ENCODE measurements at places on chromosomes 4 and X. TPM values are rescaled to one million over a fixed set of nuclear protein-coding genes. Genes with fewer than 3 reads are reported as not detected.

DNA sequence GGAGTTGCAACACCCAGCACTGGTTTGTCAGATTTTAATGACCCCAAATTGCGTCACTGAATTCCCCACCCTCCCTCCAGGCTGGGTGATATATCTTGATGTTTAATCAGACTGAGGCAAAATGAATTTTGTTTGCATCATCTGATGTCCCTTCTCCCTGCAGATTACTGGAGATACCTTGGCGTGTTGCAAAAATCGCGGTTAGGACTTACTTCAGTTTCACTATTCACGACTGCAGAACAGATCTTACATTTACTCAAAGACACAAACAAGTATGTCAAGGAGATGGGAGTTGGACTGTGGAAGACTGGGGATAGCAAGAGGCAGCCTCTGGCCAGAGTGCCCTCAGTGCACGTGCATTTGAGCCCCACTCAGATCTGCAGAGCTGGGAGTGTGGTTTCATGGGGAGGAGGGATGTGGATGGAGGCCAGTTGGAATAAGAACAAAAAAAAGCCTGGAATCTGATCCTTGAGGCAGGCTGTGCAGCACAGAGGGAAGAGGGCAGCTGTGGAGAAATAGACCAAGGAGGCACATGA lies 92.2 kb upstream of the MTM1 start:
- no peak for DNase-seq

GRCh38 chr4:189767941-189768340 lies 172.7 kb upstream of the FRG1 start:
- no peak for DNase-seq

DNA sequence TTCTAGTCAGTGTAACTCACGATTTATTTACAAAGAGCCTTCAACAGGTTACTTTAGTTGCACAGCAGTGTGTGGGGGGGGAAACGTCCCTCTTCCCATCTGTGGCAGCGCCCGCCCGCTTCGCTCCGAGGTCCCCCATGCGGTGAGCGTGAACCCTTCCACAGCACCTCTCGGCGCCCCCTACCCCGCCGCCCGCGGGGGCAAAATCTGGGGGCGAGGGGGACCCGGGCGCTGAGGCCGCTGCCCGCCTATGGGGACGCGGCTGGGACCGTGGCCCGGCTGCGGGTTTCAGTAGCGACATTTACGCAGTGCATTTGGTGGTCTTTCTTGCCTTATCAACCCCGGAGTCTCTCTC lies 6.4 kb downstream of the NKX6-1 start:
- no peak for DNase-seq

DNA sequence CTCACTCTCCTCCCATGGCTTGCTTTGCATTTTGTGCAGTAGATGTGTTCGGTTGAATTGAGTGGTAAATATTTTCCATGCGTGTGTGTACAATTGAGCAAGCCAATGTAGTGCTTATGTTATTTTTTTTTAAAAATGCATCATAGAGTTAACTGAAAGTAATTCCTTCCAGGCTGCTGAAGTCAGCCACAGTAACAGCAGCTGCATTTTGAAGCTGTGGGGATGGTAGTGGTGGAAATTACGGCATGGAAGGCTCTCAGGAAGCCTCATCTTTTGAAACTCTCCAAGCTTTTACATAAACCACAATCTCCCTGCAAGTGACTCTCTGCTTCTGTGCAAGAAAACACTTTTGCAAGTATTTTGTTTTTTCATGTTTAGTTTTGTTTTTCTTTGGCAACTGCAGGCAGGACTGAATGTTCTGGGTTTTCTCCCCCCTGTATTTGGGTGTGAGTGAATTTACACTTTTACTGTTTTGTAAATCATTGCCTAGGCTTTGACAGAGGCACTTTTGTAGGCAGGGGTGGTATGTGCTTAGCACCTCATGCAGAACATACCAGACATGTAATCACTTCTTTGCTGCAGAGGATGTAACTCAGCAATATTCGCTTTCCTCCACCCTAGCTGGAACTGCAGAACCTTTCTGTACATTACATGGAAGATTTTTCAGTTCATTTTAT lies 56.2 kb downstream of the LRRC66 start:
- no peak for DNase-seq

DNA sequence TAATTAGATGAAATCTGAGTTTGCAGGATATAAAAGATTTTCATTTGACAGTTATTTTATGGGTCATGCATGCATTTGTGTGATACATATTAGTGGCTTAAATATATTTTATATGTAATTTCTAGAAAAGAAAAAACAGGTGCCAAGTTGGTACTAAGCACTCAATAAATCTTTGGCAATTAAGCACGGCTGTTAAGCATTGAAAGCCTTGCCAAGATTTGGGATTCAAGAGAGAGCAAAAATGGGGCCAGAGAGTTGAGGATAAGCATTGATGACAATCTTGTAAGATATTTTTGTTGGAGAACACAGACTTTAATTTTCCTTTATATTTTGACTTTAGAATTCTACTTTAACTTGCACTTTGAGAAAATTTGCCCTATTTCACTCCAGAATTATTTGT lies 249.8 kb upstream of the MAD2L1 start:
- no peak for DNase-seq

- DNase-seq = no peak
Observed at GRCh38 chr4:84342161-84342560, 156.9 kb downstream of the NKX6-1 start.

DNA sequence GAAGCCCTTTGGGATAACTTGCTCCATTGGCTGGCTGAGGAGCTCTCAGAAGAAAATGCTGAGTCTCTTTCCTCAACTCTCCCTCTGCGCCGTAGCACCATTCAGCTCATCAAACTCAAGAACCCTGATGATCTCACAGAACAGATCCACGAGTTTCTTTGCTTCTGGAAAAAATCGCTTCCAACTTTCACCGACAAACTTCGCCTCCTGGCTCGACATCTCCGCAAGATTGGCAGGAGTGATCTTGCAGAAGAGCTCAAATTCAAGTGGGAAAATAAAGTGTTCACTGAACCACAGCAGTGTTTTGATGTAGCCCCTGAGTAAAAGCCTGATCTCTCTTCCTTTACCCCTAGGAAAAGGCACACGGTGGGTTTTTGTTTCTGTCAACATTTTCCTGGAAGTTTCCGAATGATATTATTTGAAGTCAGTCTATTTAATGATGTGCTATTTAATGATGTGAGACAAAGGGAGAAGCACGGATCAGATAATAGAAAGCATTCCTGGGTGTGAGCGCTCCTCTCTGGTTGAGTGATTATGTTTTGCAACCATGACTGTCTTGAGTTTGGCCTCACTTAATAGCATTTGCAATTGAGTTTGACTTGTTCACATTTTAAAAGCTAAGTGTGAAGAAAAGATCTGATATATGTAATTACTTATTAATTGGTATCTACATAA lies 62.2 kb downstream of the DTHD1 start:
- no peak for DNase-seq

DNA sequence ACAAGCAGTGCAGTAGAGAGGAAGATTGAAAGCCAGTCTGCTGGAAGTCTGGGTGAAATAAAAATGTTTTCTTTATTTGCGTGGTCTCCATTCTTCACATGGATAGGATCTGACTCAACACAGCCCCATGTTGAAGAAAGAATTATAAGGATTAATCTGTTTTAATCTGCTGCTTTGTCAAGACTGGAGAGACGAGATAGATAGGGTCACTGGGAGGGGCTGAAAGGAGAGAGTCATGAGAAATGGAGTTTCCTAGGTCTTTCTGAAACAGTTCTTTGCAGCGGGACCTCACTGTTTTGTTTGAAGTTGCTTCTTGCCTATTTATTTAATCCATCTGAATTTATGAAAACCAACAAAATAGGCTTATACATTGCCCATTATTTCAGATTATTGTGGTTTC lies 32.4 kb upstream of the RHOH start:
- no peak for DNase-seq

HPGD gene
- total RNA-seq = 4.8 TPM

ARX gene
- not detected for total RNA-seq

CHIC2 gene
- 25.2 TPM for total RNA-seq

SULT1B1 gene
- 3.1 TPM for total RNA-seq

CCNA2 gene
- 5.5 TPM for total RNA-seq

MAGEC3 gene
- not detected for total RNA-seq

TMSB15A gene
- total RNA-seq = not detected

ZNF718 gene
- total RNA-seq = 3.6 TPM

PLK4 gene
- 1.4 TPM for total RNA-seq

Measured in omental fat pad (tissue), 4 donors.